ENCODE measurements at places on chromosomes 2 and 18. TPM values are rescaled to one million over a fixed set of nuclear protein-coding genes. Genes with fewer than 3 reads are reported as not detected.

DNA sequence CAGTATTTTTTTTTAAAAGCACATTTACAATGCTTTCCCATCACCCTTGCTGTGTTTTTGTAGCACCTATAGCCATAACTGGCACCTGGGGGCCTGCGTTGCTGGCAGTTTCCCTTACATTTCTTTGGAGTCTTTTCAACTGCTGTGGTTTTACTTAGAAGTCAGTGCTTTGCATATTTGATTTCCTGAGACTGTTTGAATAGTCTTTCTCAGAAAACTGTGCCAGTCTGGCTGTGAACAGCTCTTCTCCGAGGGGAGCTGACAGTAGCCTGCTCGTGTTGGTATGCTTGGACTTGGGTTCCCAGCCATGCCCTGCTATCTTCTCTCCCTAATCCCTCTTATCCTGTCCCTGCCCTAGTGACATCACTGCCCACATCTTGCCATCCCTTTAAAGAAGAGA is 81.5 kb downstream of the DPP4 start:
- DNase-seq = no peak

DNA sequence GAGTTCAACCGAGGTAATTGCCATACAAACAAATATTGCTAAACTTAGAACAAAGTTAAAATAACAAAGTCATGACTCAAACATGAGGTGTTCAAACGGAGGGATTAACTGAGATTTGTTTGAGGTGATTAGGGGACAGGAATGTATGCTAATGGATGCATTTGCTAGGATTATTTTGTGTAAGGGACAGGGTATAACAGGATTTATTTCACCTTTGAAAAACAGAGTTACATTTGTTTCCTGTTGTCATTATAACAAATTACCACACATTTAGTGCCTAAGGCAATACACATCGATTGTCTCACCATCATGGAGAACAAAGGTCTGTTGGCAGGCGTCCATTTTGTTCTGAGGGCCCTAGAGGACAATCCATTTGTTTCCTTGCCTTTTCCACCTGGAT is 304.3 kb upstream of the CNTNAP5 start:
- DNase-seq = no peak

GRCh38 chr2:160205505-160205904 is 5.4 kb upstream of the ITGB6 start:
- no peak for DNase-seq

GRCh38 chr2:112639936-112640335 is 5.8 kb upstream of the SLC20A1 start:
- DNase-seq = no peak

GRCh38 chr2:160440888-160441287 is 52.7 kb downstream of the RBMS1 start:
- no peak for DNase-seq

DNA sequence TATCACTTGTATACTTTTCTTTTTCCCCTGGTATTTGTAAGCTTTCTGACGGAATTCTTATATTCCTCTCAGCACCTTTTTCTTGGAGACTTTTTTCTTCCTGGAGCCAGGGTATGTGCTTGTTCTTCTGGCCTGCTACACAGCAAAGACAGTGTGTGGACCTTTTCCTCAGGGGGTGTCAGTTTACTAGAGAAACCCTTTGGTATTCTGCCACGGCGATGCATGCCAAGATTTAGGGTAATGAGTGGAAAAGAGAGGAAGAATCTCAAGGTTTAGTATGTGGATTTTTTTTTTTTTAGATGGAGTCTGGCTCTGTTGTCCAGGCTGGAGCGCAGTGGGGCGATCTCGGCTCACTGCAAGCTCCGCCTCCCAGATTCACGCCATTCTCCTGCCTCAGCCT is 152.2 kb downstream of the PHLPP1 start:
- DNase-seq = no peak

GRCh38 chr2:145273840-145274239 is 753.9 kb upstream of the ZEB2 start:
- no peak for DNase-seq

DNA sequence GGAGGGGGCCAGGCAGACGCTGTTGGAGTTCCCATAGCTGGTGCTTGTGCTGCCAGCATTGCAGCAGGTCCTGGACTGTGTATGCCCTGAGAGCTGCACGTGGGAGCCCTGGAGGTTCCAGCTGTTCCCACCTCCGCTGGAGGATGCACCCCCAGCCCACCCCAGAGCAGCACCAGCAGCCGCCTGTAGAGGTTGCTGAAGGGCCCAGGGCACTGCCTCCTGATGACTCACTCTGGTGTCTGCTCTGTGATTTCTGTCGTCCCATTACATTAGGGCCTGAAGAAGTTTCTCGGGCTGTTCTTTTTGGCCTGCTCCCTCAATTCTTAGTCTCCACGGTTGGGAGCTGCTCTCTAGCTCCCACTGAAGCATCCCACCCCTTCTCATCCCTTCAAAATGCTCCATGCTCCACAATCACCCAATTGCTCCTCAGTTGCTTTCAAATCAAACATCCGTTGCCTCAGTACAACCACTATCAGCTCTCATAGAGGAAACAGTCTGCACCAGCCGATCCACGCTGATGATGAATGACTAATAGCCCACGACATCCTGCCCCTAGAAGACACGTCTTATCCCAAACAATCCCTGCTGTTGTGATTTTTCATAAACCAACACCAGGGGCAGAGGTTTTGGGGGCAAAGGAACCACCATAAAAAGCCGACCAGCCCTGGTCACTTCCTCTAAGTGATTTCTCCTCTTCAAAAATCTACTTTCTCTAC is 65.2 kb upstream of the RNF152 start:
- DNase-seq = no peak

- no peak for DNase-seq
Observed at GRCh38 chr2:81247648-81248047, 943.1 kb upstream of the LRRTM1 start.

DNA sequence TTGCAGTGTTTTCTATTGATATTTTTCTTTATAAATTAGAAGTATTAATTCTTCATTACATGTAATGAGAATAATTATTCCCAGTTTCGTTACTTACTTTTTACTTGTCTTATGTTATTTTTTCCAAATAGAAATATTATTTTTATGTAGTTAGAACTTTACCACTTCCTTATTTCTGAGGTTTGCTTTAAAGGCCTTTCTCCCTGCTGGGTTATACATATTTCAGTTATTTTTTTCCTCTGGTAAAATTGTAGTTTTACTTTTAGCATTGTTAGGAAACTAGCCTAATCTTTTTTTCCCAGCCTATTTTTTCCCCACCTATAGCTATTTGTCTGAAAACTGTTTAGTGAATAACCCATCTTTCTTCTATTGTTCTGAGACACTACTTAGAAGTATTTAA is 17.1 kb downstream of the RNF144A start:
- DNase-seq = no peak

DNA sequence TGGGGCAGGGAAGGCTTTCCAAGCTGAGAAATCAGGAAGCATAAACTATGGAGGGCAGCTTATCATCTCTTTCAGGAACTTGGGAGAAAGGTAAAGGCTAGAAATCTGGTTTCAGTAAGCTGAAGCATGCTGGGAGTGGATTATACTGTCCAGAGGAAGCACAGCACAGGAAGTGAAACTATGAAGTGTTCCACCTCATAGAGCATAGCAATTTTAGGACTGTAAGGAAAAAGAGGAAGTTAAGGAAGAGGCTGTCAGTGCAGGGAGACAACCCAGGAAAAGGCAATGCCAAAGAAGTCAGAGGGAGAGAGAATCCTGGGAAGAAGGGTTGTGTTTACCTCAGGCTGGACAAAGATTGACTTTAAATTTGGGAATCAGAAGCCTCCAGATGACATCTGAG is 51.9 kb downstream of the EFEMP1 start:
- no peak for DNase-seq

DNA sequence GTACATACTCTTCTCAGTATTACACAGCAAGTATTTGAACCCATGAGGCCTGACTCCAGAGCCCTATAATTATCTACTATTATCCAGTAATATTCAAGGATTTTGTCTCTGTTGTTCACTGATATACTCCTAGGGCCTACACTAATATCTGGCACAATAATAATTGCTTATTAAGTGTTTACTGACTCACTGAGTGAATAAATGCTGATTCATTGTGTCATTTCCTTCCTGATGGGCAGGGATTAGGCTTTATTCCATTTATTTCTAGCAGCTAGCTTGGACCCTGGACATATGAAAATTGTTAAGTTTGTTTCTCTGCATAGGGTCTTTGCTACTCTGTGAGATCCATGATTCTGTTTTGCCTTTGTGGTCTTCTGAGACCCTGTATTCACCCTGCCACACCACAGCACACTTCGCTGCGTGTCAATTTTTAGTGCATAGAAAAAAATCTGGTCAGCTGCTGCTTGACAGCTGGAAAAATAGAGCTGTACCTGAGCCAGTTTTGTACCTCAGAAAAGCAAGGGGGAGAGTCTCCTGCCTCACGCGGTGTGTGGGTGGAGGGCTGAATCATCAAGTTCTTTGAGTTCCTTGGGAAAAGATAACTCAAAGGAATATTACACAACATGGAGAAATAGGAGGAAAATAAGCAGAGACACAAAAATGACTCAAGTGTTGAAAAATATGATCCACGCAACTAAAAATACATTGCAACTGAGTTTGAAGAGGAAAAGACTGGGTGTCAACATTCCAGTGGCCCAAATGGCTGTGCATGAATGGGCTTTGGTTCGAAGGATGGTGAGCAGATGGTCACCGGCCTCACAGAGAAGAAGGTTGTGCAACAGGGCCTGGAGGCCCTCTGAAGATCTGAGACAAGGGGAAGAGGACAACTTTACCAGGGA is 18.9 kb upstream of the DPP4 start:
- DNase-seq = no peak

DNA sequence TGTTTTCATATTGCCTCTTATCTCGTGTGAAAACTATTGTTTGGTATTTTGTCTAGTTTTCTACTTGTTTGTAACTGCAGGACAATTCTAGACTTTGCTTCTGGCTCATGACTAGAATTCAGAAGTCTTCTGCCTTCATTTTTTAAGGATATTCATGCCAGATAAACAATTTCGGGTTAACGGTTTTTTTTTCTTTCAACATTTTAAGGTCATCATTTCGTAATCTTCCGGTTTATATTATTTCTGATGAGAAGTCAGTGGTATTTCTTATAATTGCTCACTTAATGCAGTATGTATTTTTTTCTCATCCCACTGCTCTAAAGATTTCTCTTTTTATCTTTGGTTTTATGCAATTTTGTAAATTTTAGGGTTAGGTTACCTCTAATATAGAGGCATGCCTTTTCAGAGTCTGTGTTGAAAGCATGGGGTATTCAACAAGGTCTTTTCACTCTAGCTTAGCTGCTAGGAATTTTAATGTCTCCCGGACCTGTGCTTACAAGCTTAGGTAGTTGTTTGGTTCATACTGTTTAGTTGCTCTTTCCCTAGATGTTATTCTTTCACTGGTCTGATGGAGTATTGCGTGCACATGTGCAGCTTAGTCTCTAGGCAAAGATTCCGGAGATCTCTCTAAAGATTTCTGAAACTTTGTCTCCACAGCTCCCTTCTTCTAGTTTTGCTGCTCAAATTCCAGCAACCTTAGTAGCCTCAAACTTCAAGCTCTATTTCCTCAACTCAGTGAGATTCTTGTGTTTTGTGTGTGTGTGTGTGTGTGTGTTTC is 198.1 kb downstream of the MCFD2 start:
- DNase-seq = no peak

DNA sequence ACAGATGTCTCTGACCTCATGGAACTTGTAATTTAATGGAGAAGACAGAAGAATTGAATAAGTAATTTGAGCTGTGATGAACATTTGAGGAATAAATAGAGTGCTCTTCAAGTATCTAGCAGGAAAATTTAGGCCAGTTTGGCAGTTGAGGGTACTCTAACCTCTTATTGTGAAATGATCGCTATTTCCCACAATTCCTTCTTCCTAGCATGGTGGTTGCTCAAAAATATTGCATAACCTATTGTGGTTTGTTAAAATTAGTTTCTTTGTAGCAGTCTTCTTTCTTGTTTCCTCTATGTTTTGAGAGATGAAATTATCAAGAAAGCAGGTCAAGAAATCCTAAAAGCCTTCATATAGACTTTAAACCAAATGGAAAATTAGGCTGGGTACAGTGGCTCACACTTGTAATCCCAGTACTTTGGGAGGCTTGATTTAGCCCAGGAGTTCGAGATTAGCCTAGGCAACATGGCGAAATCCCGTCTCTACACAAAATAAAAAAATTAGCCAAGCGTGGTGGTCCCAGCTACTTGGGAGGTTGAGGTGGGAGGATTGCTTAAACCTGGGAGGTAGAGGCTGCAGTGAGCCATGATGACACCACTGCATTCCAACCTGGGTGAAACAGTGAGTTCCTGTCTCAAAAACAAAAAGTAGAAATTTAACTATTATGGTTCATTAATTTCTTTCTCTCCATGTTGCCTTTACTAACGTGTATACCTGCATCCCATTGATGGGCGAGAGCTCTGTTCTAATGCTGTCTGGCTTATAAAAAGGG is 58.7 kb downstream of the RBKS start:
- no peak for DNase-seq

DNA sequence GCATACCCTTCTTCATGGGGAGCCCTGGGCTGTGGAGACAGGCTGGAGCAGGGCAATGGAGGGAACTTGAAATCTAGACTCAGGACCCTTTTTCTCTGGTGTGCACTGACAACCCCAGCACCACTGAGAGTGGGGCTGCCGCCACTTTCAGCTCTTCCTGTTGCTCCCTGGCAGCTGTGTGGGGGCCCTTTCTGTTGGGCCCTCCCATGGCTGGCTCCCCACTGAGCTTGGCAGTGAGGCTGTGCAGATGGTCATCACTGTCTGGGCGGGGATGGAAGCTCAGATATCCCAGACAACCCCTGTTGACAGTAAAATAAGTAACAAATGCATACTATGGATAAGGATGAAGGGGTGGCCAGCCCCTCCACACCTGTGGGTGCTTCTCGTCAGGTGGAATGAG is 6.7 kb downstream of the MYO7B start:
- no peak for DNase-seq

The CYBRD1 gene
- polyA plus RNA-seq = 55.3 TPM

The NT5C1B gene
- polyA plus RNA-seq = 1.2 TPM

The RGPD8 gene
- polyA plus RNA-seq = 2.0 TPM

The CTAGE1 gene
- 0.05 TPM for polyA plus RNA-seq

The REG3A gene
- not detected for polyA plus RNA-seq

The EMX1 gene
- 48.8 TPM for polyA plus RNA-seq

The HOXD8 gene
- polyA plus RNA-seq = 169 TPM

The ANKRD36 gene
- 14.8 TPM for polyA plus RNA-seq

The DAPL1 gene
- polyA plus RNA-seq = 32.6 TPM

The CHMP1B gene
- polyA plus RNA-seq = 51.2 TPM

The SLC30A3 gene
- polyA plus RNA-seq = 5.3 TPM

The SALL3 gene
- polyA plus RNA-seq = 7.2 TPM

The KCNG2 gene
- 0.24 TPM for polyA plus RNA-seq

The ARHGAP25 gene
- 7.7 TPM for polyA plus RNA-seq

The EVX2 gene
- not detected for polyA plus RNA-seq
